ENCODE measurements at places on chromosomes 3 and 15.

DNA sequence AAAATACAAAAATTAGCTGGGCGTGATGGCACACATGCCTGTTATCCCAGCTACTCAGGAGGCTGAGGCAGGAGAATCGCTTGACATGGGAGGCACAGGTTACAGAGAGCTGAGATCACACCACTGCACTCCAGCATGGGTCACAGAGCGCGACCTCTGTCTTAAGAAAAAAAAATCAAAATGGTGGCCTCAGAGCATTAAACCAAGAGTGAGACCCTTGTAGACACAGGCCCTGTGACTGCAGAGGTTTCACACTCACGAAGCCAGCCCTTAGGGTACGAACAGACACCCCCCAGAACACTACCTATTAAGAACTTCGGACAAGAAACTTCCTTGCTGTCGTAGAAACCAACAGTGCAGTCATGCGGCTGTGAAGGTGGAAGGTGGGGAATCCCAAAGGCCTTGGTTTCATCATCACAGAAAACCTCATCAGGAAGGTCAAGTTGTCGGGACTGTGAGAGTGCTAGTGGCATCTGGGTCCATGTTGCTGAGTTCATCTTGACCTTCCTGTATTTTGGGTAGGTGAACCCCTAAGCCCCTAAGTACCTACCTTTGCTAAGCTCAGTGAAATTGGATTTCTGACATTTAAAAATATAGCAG, 4.8 kb upstream of the PDE8A start:
- no peak for DNase-seq

- no peak for DNase-seq
Measured at GRCh38 chr3:166560253-166560652, 723.0 kb upstream of the BCHE start.

DNA sequence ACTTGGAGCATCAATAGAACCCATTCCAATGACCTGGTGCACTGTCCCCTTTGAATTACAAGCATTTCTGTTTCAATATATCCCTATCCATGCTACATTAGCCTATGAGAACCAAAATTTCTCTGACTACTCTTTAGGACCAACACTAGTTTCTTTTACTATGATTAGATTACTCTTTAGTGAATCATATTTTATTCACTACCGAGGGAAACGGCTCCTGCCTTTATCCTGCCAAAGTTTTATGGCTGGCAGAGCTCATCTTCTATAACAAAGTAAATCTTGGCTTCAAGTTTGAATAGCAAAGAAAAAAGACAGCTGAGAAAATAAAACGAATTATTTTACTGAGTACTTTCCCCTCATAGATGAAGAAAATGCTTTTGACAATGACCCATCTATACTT, 120.9 kb downstream of the SLC9A9 start:
- DNase-seq: no peak

GRCh38 chr15:59273234-59273633, 66.6 kb downstream of the LDHAL6B start:
- no peak for DNase-seq

GRCh38 chr3:45537970-45538640, 56.4 kb upstream of the LIMD1 start:
- DNase-seq: no peak

DNA sequence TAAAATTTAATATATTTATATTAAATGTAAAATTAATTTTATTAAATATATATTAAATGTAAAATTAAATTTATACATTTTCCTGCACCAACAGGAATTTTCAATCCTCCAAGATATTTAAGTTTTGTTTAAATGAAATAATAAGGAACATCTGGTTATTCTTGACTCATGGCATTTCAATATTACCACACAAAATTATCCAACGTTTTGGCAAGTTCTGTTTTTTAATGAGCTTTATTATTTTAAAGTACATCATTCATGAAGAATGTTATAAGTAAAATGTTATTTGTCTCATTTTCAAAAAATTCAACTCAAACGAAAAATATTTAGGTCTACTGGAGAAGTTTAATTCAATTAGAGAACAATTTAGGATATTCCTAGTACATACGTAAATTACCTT, 811.4 kb downstream of the NAALADL2 start:
- no peak for DNase-seq

DNA sequence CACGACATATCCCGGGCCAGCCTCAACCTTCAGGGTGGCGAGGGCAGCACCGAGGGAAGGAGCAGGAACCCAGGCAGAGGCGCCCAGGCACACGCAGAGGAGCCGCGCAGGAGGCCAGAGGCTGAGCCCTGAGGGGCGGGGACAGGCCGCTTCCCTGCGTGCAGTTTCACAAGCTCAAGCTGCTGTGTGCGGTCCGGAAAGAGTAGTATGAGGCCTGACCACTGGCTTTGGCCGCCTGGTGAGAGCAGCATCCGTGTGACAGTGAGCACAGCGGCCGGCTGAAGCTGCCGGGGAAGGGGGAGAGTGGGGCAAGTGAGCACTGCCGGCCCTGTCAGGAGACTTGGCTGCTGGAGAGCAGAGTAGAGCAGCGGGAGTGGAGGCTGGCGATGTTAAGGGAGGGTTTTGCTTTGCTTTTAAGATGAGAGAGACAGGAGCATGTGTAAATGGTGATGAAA, 8.7 kb downstream of the ZDHHC19 start:
- DNase-seq: peak; percentile 56

- no peak for DNase-seq
Measured at GRCh38 chr3:85592256-85592655, 633.5 kb downstream of the CADM2 start.

DNA sequence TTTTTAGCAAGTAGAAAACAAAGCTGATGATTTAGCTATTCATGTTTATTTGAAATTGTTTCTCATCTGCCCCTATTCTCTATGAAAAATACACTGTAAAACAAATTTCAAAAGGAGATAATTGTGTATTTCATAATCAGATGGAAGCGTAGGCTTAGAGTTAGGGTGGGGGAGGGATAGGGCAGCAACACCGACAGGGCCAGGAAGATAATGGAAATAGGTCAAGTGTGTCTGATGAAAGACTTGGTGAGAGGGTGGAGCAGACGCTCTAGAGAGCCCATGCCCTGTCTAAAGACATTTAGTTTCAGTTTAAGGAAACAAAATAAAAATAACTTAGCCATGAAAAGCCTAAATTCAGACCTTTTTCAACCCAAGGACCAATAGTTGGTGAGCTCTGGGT, 51.6 kb upstream of the ARL6 start:
- no peak for DNase-seq

Data from CD4-positive, alpha-beta T cell treated with Interleukin-1 beta for 1 hour (primary cell).